A549 treated with AZD2906 at 1 μM for 4 hours (cell line): ENCODE measurements at places on chromosomes 16 and 17. TPM values are rescaled to one million over a fixed set of nuclear protein-coding genes. Genes with fewer than 3 reads are reported as not detected.

The HEATR9 gene
- total RNA-seq: not detected in 5 replicates

The PPY gene
- 0.34 to 0.43 TPM in 2 of 5 replicates, not detected in the others for total RNA-seq

The NHLRC4 gene
- 0.18 to 0.30 TPM (median 0.23 TPM) in 5 replicates for total RNA-seq

The MRC2 gene
- total RNA-seq: 38.9 to 54.6 TPM (median 52.1 TPM) in 5 replicates

The PPM1E gene
- 0.02 to 0.06 TPM (median 0.05 TPM) in 5 replicates for total RNA-seq
